ENCODE measurements at places on chromosomes 5 and 9. TPM values are rescaled to one million over a fixed set of nuclear protein-coding genes. Genes with fewer than 3 reads are reported as not detected.

The C9 gene
- total RNA-seq, result not detected

The RGS7BP gene
- total RNA-seq, result 0.49 TPM

The TTC23L gene
- total RNA-seq, result 0.36 TPM

The DIPK1B gene
- 9.6 TPM for total RNA-seq

DNA sequence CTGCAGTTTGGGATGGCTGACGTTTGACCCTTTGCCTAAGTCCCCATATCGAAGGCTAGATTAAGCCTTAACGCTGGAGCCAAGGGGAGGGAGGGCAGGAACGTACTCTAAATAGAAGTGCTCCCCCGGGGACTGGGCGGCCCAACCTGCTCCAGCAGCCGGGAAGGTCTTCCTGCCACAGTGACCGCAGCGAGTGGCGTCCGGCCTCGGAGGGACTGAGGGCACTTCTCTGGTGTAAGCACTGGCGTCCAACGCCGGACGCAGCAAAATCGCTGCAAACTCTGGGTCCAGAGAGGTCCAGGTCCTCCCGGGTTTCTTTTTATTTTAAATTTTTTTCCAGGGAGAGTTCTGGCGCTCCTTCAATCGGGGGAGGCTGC is 505 bp upstream of the ACER2 start:
- no peaks in the 10 kb centered on the region for H3K36me3 ChIP-seq
- H3K4me3 ChIP-seq, result peak overlapping the region; percentile 85
- peak; percentile 80 for DNase-seq
- H3K4me1 ChIP-seq, result peaks cover 19% of the 10 kb centered on the region
- no peaks in the 10 kb centered on the region for H3K27me3 ChIP-seq

GRCh38 chr9:98002808-98003207 is 19.7 kb downstream of the ANP32B start:
- H3K4me3 ChIP-seq, result no peak overlapping the region
- H3K4me1 ChIP-seq, result no peaks in the 10 kb centered on the region
- no peaks in the 10 kb centered on the region for H3K27me3 ChIP-seq
- no peak for DNase-seq
- peak overlapping the region; percentile 18 for H3K27ac ChIP-seq
- H3K36me3 ChIP-seq, result peaks cover 27% of the 10 kb centered on the region

DNA sequence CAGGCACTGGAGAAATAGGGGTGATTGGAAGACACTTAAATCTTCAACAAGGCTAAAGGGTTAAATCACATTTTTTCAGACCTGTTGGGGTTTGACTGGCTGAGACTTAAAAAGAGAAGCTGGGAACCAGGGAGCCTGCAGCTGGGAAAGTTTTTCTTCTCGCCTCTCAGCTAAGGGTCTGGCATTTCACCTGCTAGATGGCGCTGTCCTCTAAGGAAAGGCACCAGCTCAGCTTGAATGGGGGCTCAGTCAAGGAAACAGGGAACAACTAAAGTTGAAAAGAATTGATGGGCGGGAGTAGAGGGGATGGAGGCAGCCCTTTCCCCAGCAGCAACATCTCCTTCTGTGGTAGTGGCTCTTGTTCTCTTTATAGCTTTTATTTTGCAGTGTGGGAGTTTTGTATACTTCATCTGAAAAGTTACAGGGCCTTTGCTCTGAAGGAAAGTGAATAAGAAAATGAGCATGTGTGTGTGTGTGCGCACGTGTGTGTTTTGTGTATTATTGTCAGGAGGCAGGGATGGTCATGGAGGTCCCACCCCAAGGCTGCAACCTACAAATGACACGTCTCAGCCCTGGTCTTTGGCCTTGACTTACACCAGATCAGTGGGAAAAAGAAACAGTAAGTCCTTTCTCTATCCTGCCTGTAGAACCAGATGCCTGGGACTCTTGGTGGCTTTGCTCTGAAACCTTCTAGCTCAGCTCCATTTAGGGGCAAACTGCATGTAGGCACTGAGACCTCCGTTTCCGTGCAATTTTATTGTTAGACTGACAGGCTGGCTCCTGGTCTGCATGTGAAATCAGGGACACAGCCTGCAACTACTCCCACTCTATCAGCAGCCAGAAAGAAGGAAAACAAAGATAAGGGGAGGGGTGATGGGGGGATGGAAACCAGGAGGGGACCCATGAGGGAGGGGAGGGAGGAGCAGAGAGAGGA is 316.2 kb upstream of the CLINT1 start:
- peaks cover 14% of the 10 kb centered on the region for H3K4me1 ChIP-seq
- H3K27me3 ChIP-seq, result no peaks in the 10 kb centered on the region

- H3K36me3 ChIP-seq, result no peaks in the 10 kb centered on the region
- H3K4me1 ChIP-seq, result no peaks in the 10 kb centered on the region
- DNase-seq, result no peak
- peaks cover 41% of the 10 kb centered on the region for H3K27me3 ChIP-seq
These were observed 19.8 kb downstream of the IL12B start for GRCh38 chr5:159310511-159310910.

DNA sequence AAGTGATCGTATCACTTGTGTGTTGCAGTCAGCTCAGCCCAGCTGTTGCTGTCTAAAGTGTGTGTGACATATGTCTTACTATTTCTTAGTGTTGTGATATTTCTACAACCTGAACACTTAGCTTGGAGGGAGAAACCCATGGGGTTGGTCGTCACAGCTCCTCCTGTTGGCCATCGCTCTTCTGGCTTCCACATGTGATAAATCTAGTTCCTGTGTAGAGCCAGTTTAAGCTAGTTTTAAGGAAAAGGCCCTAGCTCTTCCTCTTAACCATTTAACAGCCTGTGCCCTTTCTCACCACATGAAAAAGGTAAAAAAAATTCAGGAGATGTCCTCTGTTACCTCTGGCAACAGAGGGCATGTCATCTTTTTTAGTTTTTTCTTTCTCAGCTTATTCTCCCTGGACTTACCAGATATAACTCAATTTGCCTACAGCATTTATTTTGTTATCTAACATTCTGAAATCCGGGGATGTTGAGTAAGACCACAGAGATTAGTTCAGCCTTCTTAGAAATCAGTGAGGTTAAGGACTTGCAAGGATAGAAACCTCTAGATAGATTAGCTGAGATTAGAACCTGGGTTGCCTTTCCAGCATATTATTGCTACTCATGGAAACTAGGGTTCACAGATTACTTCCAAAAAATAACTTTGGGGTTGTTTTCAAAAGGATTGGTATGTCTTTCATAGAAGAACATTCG is 100.4 kb downstream of the GAPVD1 start:
- DNase-seq, result no peak
- H3K36me3 ChIP-seq, result peaks cover 41% of the 10 kb centered on the region
- H3K27me3 ChIP-seq, result no peaks in the 10 kb centered on the region
- H3K4me3 ChIP-seq, result no peak overlapping the region

- no peak for DNase-seq
- H3K4me1 ChIP-seq, result no peaks in the 10 kb centered on the region
- no peak overlapping the region for H3K27ac ChIP-seq
- no peak overlapping the region for H3K4me3 ChIP-seq
- H3K27me3 ChIP-seq, result no peaks in the 10 kb centered on the region
These were observed 362.4 kb upstream of the RIOK2 start for GRCh38 chr5:97545446-97545845.

DNA sequence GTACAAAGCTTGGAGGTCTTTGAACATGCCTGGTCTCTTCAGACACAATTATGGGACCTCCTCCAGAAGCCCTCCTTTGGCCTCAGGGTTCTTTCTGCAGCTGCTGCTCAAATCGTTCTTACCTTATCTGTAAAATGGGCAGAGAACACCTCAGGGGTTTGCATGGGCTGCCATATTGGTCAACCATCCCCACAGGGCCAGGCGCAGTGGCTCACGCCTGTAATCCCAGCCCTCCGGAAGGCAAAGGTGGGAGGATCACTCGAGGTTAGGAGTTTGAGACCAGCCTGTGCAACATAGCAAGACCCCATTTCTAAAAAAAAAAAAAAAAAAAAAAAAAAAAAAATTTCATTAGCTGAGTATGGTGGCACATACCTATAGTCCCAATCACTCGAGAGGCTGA is 29.1 kb upstream of the TCF7 start:
- no peaks in the 10 kb centered on the region for H3K4me1 ChIP-seq
- peak; percentile 8 for DNase-seq
- no peaks in the 10 kb centered on the region for H3K27me3 ChIP-seq

DNA sequence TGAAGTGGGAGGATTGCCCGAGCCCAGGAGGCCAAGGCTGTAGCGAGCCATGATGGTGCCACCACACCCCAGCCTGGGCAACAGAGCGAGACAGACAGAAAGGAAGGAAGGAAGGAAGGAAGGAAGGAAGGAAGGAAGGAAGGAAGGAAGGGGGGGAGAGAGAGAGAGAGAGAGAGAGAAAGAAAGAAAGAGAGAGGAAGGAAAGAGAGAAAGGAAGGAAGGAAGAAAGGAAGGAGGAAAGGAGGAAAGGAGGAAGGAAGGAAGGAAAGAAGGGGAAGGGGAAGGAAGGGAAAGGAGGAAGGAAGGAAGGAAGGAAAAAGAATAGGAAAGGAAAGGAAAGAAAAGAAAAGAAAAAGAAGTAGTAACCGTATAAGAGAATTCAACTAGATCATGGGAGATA is 20.8 kb upstream of the LHFPL2 start:
- H3K27me3 ChIP-seq, result no peaks in the 10 kb centered on the region
- no peak for DNase-seq
- no peak overlapping the region for H3K27ac ChIP-seq
- H3K36me3 ChIP-seq, result no peaks in the 10 kb centered on the region

DNA sequence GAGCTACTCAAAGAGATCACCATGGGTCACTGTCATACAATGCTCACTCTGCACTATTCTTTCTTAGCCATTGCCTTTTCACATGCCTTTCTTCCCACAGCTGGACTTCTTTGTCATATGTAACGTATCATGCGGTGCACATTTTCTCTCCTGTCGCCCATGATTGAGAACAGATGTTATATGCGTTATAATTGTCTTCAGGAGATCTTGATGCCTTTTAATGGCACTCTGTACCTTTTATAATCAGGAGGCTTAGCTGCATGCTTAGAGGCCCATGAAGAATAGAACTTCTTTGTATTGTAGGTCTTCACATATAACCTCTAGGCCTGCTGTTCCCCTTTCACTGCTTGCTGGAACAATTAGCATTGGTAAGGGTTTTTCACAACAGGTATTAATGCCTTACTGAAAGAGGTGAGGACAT is 436.1 kb downstream of the CDH10 start:
- no peaks in the 10 kb centered on the region for H3K4me1 ChIP-seq
- H3K4me3 ChIP-seq, result no peak overlapping the region
- no peak for DNase-seq
- no peaks in the 10 kb centered on the region for H3K36me3 ChIP-seq
- no peak overlapping the region for H3K27ac ChIP-seq
- no peaks in the 10 kb centered on the region for H3K27me3 ChIP-seq

DNA sequence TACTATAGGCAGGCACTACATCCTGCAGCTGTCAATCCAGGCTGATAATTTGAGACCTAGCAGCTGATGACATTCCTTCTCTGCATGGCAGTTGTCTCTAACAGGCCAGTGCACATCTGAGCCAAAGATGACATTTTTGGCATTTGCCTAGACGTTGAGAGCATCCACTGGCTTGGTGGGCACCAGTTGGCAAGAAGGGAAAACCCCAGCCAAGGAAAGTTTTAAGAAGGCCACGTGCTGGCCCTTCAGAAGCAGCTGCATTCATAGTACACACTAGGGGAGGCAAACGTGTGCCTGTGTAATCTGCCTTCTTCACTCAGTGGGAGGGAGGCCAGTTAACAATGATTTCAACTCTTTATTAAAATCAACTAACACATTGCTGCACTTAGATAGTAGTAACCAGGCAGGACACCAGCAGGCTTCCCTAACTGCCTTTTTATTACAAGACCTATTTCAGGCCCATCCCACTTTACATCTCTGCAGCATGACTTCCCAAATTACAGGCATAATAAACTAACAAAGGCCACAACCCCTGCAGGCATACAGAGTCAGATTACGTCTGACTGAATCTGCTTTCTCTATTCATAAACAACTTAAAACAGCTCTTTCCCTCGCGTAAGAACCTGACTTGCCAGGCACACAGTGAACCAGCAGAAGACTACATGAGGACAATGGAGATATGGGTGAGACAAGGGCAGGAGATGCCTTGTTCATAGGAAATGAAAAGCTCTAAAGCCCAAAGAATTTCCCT is 576.3 kb downstream of the PDE4D start:
- peak; percentile 78 for DNase-seq
- H3K27me3 ChIP-seq, result no peaks in the 10 kb centered on the region
- peak overlapping the region; percentile 61 for H3K27ac ChIP-seq

- no peak overlapping the region for H3K27ac ChIP-seq
- no peaks in the 10 kb centered on the region for H3K36me3 ChIP-seq
- no peaks in the 10 kb centered on the region for H3K27me3 ChIP-seq
- no peak for DNase-seq
These were observed 141.9 kb downstream of the SSBP2 start for GRCh38 chr5:81608976-81609375.

DNA sequence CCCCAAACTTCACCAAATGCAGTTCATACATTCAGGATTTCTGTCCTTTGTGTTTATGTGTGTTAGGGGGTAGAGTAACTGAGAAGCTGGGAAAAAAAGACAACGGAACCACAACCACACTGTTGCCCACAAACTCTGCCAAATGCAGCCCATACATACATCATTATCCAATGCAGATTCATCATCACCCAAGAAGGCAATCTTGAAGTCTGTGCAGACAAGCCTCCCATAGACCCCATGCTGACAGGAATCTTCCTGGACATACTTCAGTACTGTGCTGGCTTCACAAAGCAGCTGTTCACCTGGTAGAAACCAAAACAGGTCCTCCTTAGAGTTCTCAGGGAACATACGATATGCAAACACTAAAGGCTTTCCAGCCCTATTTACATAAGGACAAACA is 38.9 kb downstream of the MTMR12 start:
- peaks cover 59% of the 10 kb centered on the region for H3K36me3 ChIP-seq
- H3K27me3 ChIP-seq, result no peaks in the 10 kb centered on the region

DNA sequence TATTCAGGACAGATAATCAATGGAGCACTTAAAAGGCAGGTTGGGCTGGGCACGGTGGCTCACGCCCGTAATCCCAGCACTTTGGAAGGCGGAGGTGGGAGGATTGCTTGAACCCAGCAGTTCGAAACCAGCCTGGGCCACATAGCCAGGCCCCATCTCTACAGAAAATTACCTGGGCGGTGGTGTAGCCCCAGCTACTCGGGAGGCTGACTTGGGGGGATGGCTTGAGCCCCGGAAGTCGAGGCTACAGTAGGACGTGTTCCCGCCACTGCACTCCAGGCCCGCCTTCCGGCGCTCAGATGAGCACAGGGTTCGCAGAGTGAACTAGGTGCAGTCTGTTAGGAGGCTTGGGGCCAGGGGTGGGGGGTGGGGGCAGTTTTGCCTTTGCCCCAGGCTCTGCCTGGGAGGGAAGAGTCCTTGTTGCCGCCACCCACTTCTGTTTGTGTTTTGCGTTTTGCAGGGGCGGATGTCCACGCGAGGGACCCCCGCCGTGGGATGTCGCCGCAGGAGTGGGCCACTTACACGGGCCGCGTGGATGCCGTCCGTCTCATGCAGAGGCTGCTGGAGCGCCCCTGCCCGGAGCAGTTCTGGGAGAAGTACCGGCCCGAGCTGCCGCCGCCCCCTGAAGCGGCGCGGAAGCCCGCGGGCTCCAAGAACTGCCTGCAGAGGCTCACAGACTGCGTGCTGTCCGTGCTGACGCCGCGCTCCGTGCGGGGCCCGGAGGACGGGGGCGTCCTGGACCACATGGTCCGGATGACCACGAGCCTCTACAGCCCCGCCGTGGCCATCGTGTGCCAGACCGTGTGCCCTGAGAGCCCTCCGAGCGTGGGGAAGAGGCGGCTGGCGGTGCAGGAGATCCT is 85.2 kb downstream of the ANKRD33B start:
- H3K27me3 ChIP-seq, result peaks cover 41% of the 10 kb centered on the region
- DNase-seq, result peak; percentile 47
- no peak overlapping the region for H3K4me3 ChIP-seq
- no peak overlapping the region for H3K27ac ChIP-seq
- no peaks in the 10 kb centered on the region for H3K36me3 ChIP-seq
- H3K4me1 ChIP-seq, result no peaks in the 10 kb centered on the region
